ENCODE measurements at places on chromosomes 4 and X.

- no peak for DNase-seq
Measured at GRCh38 chr4:73090738-73091137, 21.2 kb upstream of the COX18 start.

- DNase-seq = no peak
Measured at GRCh38 chr4:124092541-124092984, 620.0 kb downstream of the ANKRD50 start.

DNA sequence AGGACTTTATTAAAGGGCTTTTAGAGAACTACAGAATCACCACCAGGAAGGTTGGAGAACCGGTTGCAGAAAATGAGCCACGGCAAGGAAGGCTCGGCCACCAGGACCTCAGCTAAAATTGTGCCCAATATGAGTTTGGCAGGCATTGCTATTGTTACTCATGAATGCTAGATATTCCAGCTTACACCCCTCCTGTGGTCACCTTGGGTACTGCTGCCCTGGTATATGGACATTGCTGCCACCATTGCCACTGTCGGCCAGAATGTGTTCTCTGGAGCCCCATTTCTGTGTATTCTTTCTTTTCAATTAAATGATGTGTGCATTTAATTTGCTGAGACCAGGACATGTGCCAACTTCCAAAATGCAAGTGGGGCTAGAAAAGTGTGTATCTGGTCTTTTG lies 626.7 kb upstream of the BOD1L1 start:
- no peak for DNase-seq

GRCh38 chr4:68346461-68346860 lies 3.4 kb downstream of the YTHDC1 start:
- DNase-seq = no peak

- DNase-seq = no peak
Measured at GRCh38 chr4:11843340-11843739, 414.6 kb upstream of the HS3ST1 start.

GRCh38 chr4:170374770-170375169 lies 285.0 kb upstream of the AADAT start:
- no peak for DNase-seq

DNA sequence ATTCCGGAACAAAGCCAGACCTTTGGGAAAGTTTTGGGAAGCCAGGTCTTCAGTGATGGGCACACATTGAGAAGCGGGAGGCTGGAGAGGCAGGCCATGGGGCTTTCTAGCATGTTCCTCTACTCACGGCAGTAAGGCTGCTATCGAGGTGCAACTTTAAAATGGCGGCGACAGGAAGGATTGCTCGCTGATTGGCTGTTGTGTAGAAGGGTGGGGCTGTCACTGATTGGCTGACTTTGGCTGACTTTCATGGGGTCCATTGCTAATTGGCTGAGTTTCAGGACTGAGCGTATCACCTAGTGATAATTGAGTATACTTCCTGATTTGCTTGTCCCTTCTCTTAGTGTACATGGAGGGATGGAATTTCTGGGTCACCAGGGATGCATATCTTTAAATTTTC lies 19.7 kb upstream of the GLOD5 start:
- DNase-seq = no peak

DNA sequence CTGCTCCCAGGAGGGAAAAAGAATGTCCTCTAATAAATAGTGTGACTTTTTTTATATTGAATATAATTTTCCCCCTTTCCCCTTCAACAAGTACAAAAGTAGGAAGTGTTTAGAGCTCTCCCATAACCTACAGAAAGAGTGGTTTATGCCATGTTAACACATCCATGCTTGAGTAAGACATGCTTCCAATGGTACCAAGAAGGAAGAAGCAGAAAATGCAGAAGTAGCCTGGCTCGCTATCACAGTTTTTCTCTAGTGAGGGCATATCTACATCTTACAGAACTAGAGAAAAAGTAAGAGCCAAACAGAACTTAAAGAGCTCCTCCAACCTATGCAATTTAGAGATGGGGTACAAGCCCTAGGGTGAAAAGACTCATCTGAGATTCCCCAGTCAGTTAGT lies 82.5 kb downstream of the ARHGEF9 start:
- no peak for DNase-seq

GRCh38 chrX:10636337-10636736 lies 16.0 kb upstream of the MID1 start:
- DNase-seq = no peak

DNA sequence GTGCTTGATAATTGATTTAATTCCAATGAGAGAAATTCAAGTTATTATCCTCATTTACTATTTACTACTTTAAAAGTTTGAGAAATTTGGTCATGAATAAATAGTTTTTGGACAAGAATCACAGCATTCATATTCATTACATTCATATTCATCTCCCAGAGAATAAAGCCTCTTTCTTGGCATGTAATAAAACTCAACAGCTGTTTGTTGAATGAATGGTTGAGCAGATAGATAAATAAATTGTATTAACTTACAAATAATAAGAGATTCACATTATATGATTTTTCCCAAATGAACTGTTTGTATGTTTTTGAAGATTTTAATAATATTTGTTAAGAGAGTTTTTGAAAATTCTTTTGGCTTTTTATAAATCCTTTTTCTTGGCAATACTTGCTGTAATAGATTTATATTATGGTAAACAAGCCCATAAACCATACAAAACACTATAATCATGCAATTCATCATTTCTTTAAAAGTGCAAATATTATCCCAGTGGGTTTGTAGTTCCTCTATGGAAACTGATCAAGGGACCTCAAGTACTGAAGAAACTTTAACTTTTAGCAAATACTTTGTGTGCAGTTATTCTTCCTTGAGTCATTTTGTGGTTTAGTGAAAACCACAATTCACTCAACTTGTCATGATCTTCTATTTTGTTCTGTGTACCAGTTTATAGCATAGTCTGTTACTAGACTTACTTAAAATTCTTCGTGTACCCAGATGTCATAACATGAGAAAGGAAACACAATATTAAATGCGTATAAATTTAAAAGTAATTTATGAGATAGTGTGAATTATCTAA lies 371.8 kb downstream of the ADGRL3 start:
- DNase-seq = no peak

GRCh38 chr4:183846951-183847350 lies 58.2 kb upstream of the STOX2 start:
- DNase-seq = no peak

- DNase-seq = no peak
Measured at GRCh38 chr4:24816797-24817196, 21.4 kb downstream of the SOD3 start.

DNA sequence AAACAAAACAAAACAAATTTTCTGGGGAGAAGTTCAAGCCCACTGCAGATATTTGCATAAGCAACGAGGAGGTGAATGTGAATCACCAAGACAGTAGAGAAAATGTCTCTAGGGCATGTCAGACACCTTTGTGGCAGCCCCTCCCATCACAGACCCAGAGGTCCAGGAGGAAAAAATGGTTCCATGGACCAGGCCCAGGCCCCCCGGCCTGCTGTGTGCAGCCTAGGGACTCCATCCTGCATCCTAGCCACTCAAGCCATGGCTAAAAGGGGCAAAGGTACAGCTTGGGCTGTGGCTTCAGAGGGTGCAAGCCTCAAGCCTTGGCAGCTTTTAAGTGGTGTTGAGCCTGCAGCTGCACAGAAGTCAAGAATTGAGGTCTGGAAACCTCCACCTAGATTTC lies 54.0 kb downstream of the LPAR4 start:
- DNase-seq = no peak

DNA sequence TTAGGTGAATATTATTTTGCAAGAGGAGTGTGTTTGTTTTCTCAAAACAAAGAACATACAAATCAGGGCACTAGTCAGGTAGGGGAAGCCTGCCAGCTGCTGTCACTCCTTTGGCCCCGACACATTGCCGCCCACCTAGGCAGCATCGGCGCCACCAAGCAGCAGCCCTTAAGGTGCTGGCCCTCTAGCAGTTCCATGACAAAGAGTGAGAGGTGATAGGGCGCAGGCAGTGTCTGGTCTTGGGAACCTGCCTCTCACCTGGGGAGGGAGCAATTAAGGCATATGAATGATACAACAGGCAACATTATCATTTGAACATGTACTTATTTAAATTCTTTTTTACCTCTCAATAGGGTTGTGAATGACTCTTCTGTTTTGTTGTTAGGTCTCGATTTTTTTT lies 135.1 kb downstream of the PLS3 start:
- no peak for DNase-seq

GRCh38 chr4:141870152-141870551 lies 233.8 kb downstream of the IL15 start:
- DNase-seq = no peak

DNA sequence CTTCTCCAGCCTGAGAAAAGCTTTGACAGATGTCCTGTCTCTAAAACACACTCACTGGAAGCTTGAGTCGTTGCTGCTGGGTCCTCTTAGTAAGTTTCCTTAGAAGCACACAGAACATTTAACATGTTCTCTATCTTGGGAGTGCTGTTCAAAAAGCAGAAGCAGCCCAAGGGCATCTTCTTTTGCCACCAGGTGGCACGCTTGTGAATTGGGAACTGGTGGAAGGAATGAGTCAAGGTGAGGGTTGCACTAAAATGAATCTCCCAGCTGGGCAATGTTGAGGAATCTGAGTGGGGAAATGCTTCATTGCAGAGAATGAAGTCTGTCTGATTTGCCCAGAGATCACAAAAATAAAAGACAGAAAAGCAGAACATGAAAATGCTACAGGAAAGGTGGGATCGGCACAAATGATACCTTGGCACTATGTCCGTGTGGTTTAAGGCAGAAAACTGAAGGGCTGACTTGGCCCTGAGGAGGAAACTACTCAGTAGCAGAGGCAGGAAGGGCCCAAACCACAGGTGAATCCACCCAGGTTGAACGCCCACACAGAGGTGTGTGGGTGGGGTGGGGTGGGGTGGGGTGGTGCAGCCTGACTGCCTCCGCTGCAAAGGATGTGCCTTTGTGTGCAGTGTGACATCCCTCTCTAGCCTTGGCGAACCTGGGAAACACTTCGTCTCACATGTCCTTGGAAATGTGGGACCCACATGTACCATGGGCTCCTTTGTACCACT lies 26.0 kb downstream of the KIT start:
- DNase-seq = no peak

DNA sequence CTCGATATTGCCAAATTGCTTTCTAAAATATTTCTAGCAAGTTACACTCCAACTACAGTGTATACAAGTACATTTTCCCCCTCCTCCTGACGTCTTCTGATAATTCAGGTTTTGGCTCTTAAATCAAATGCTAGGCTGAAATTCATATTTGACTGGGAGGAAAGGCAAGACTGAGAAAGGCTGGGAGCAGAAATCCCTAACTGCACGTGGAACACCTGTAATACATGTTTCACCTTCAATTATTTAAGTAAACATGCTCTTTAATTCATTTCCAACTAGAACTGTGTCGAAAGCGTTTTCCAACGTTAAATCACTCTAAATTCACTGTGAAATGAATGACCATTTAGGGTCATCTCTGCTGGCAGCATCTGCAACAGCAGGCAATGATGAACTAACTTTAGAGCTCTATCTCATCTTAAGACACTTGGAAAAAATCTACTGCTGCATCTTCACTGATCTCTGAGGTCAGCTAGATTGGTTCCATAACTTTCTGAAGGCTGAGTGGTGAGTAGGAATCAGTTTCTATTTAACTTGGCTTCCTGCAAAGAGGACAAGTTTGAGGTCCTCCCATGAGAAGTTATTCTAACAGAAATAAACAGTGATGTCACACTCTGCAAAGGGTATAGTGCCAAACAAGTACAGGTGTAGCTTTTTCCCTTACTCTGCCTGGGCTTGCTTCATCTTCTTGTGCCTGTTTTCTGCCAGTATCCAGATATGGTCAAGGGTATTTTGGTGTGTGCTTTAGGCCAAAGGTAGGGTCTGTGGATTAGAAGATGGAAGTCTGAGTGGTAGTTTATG lies 144.3 kb upstream of the PAK3 start:
- DNase-seq = no peak

- no peak for DNase-seq
Measured at GRCh38 chr4:144627663-144628076, 18.3 kb upstream of the HHIP start.

GRCh38 chr4:159212675-159213293 lies 109.9 kb downstream of the RAPGEF2 start:
- no peak for DNase-seq

DNA sequence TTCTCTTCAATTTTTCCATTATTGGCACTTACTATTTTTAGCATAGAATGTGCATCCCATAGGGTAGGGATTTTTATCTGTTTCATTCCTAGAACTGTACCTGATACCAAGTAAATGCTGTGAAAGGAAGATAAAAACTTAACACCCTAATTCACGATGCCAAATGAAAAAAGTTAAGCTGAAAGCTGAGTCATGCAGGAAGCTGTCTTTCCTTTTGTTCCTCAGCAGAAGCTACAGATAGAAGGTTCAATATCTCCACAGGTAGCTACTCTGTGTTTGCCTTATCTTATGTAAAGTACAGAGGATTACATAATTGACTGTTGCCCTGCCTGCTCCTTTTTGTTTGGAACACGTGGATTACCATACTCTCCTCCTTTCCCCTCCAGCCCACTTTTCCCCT lies 77.0 kb downstream of the LRP2BP start:
- no peak for DNase-seq

- no peak for DNase-seq
Measured at GRCh38 chrX:2539586-2539985, 38.8 kb upstream of the DHRSX start.

GRCh38 chrX:8636497-8636896 lies 95.4 kb downstream of the ANOS1 start:
- DNase-seq = no peak

DNA sequence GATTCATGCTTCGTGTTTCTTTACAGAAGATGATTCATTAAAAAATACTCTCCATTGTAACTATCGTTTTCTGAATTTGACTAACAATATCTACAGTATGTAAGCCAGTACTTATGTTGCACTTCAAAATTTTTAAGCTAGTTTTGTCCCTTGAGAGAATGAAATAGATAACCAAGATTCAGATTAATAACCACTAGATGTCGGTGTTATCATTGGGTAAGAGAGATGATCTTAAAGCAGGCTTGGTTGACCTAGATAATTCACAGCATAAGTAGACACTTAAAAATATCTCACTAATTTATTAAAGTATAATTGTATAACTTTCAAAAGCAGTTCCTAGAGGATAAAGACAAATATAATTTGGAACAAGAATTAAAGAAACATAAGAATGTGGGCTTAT lies 430.9 kb downstream of the C4orf33 start:
- DNase-seq = no peak

DNA sequence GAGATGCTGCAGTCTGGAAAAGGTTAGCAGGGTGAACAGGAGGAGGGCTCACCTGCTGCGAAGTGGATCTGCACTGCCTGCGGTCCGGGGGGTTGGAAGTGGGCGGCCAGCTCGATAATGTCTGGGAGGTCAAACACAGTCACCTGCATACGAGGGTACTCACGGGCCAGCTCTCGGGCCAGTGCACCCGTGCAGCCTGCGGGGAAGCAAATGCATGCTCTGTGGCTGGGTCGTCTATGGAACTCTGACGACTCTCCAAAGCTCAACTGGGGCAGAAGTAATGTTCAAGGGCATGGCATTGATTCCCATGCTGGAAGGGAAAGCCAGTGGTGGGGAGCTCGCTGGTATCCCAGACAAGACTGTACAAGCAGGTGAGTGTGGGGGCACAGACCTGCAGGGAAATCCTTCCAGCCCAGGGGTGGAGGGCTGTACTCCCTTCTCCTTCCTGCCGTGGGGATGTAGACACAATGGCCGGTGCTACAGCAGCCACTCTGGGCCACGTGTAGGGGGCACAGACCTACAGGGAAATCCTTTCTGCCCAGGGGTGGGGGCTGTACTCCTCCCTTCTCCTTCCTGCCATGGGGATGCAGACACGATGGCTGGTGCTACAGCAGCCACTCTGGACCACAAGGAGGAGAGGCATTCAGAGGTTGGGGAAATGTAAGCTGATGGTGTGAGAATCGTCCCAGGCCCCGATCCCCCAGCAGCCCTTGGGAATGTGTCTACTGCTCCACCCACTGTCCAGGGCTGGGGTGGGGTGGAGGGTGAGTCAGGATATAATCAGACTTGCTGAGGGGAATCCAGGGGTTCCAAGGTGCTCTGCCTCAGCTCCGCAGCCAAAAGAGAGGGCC lies 26.2 kb upstream of the SLC25A6 start:
- DNase-seq = no peak
